ENCODE measurements at places on chromosomes 13 and 19.

DNA sequence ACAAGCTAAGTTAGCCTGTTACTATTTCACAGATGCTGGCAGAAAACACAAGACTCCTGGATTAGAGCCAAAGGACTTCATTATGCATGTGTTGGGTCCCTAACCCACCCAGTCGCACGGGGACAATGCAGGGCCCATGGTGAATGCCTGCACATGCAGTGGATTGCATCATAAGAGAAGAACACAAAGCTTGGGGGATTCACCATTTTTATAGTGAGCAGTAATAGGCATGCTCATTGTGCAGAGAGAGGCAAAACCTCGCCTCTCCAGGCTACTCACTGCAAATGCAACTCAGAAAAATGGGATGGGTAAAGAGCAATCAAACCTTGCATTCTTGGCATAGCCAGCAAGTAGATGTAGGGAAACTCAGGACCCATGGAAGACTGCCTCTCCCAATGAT lies 115.8 kb downstream of the DIAPH3 start:
- DNase-seq: no peak

DNA sequence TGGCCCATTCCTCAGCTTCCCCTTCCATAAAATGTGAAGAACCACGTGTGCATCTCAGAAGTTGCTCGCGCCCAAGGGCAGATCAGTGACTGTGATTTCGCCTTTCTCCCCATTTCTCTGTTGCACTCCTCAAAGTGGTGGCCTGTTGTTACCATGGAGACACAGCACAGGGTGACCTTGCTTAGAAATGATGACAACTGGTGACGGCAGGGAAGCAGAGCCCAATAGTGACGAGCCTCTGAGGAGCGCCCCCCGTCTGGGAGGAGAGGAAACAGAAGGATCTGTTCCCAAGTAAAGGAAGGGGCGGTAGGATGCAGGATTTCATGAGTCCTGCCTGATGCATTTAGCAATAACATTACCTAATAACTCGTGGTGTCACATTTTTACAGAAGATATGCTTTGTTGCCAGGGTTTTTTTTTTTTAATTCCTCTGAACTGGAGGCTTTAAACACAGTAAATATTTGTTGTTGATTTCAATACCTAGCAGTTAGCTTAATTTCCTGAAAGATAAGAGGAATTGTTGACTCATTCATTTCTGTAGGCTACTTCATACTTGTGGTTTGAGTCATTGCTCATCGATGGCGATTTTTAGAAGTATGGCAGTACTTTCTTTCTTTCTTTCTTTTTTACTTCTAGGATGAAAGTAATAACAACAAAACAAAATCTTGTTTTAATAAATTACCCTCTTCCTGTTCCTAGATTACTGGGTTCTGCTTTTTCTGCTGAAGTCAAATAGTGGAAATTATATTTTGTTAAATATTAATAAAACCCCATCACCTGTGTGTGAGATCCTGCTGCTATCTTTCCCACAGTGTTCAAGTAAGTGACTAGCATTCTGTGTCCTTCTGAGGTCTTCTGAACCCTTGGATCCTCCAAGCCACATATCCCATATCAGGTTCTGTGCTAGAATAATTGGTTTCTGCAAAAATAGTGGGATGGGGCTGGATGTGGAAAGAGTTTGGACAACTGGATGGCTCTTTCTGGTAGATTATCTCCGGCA lies 36.0 kb downstream of the MBNL2 start:
- no peak for DNase-seq

- no peak for DNase-seq
Measured at GRCh38 chr13:42548731-42549551, 25.0 kb upstream of the TNFSF11 start.

DNA sequence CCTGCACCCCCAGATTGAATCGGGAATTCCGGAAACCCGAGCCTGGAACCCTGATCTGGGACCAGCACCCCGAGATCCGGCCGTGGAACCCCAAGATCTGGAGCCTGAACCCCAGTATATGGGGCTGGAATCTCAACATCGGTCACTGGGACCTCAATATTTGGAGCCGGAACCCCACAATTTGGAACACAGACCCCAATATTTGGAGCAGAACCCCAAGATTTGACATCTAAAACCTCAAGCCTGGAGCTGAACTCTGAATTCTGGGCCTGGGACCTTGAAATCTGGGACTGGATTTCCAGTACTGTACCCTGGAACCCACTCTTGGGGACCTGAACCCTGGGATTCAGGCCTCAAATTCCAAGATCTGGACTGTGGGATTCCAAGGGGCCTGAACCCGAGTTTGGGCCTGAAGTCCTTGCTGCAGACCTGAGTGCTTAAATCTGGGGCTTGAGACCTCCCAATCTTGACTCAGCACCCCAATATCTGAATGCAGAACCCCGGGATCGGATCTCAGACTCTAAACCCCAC lies 629 bp downstream of the LRFN3 start:
- no peak for DNase-seq

GRCh38 chr13:97223711-97224541 lies 1.8 kb downstream of the MBNL2 start:
- no peak for DNase-seq

- DNase-seq: no peak
Measured at GRCh38 chr13:73913751-73914518, 220.3 kb downstream of the KLF12 start.

All from NCI-H2029 (cell line).